ENCODE measurements at places on chromosomes 13 and 19. TPM values are rescaled to one million over a fixed set of nuclear protein-coding genes. Genes with fewer than 3 reads are reported as not detected.

Gene MBOAT7
- 158 TPM for total RNA-seq

Gene AMH
- 16.0 TPM for total RNA-seq

Gene EBI3
- 3.1 TPM for total RNA-seq

Gene APOE
- 13.6 TPM for total RNA-seq

Gene CCDC169
- total RNA-seq = 0.28 TPM

Gene PSG6
- not detected for total RNA-seq

Gene ZNF880
- total RNA-seq = 0.73 TPM

Gene PRSS57
- total RNA-seq = not detected

Gene FBXO17
- 64.1 TPM for total RNA-seq

Gene PEG3
- total RNA-seq = not detected

Gene RTBDN
- total RNA-seq = 0.44 TPM

Gene BICRA
- total RNA-seq = 13.9 TPM

Gene NXNL1
- not detected for total RNA-seq

Gene INSL3
- 0.31 TPM for total RNA-seq

Gene ODAD3
- 2.4 TPM for total RNA-seq

Gene AXL
- 107 TPM for total RNA-seq

Gene ANGPTL4
- 354 TPM for total RNA-seq

Gene ZNF439
- total RNA-seq = not detected

Gene CABP5
- total RNA-seq = not detected

Gene FFAR2
- total RNA-seq = not detected

Gene CYP4F8
- not detected for total RNA-seq

Gene NLRP11
- total RNA-seq = 0.07 TPM

Gene ACP7
- total RNA-seq = 0.06 TPM

Gene CFAP97D2
- total RNA-seq = not detected

Gene CELF5
- total RNA-seq = 0.54 TPM

Gene CDX2
- total RNA-seq = 1.2 TPM

Gene ZNF529
- 2.6 TPM for total RNA-seq

Gene PRR19
- total RNA-seq = 4.7 TPM

All from A549 treated with GW870086 at 1 μM for 4 hours (cell line).